ENCODE measurements at places on chromosomes 3 and 15. TPM values are rescaled to one million over a fixed set of nuclear protein-coding genes. Genes with fewer than 3 reads are reported as not detected.
A peak's percentile ranks its signal among the peaks of the same experiment; 100 is the strongest.

KCNMB3 gene
- 2.3 TPM for total RNA-seq

- no peak for DNase-seq
- H3K36me3 ChIP-seq: no peaks in the 10 kb centered on the region
- no peaks in the 10 kb centered on the region for H3K27me3 ChIP-seq
Measured at GRCh38 chr3:139318431-139318816, 25.4 kb upstream of the MRPS22 start.

- H3K36me3 ChIP-seq: no peaks in the 10 kb centered on the region
- no peak overlapping the region for H3K27ac ChIP-seq
- H3K4me1 ChIP-seq: peaks cover 3% of the 10 kb centered on the region
- H3K27me3 ChIP-seq: no peaks in the 10 kb centered on the region
- no peak for DNase-seq
Measured at GRCh38 chr3:52023860-52024764, 28.4 kb upstream of the RPL29 start.

- H3K27ac ChIP-seq: peak overlapping the region; percentile 99
- no peaks in the 10 kb centered on the region for H3K27me3 ChIP-seq
- peaks cover 41% of the 10 kb centered on the region for H3K4me1 ChIP-seq
- peak overlapping the region; percentile 73 for H3K4me3 ChIP-seq
- H3K36me3 ChIP-seq: peaks cover 11% of the 10 kb centered on the region
Measured at GRCh38 chr3:134374791-134375581, 739 bp upstream of the AMOTL2 start.

GRCh38 chr3:183629546-183630301 is 5.7 kb upstream of the KLHL24 start:
- no peaks in the 10 kb centered on the region for H3K4me1 ChIP-seq
- H3K36me3 ChIP-seq: no peaks in the 10 kb centered on the region
- no peak overlapping the region for H3K27ac ChIP-seq
- no peak for DNase-seq
- H3K4me3 ChIP-seq: no peak overlapping the region

DNA sequence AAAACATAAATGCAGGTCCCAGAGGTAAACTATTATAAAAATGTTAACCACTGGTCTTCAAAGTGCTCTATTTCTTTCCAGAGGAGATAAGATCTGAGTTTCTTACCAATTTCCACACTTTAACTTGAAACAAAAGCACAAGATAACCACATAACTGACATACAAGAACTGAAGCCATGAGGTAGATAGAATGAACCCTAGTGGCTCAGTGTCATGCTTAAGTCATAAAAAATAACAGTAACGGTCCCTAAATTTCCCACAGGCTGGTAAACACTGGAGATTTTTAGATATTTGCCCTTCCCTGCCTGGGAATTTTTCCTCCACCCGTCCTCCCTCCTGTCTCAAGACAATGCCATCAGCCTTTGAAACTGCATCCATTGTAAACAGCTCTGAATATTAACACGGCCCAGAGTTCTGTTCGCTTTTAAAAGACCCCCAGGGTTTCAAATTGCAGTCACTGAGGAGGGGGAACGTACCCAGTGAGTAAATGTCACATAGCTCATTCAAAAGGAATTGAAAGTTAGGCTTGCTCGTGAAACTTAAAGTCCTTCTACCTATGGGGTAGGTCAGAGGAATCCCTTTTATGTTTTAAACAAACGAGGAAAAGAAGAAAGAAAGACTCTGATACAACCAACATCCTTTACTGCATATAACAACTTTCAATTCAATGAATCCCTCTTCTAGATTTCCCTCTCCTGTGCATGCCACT is 5.7 kb downstream of the LRIG1 start:
- peaks cover 38% of the 10 kb centered on the region for H3K4me1 ChIP-seq
- no peak for DNase-seq
- no peaks in the 10 kb centered on the region for H3K27me3 ChIP-seq
- H3K36me3 ChIP-seq: no peaks in the 10 kb centered on the region

Measured in endothelial cell of umbilical vein (primary cell).